ENCODE measurements at places on chromosomes 5 and 9.

GRCh38 chr5:110896901-110897300 lies 158.1 kb downstream of the SLC25A46 start:
- no peak for DNase-seq

GRCh38 chr5:6587171-6587570 lies 45.7 kb downstream of the NSUN2 start:
- DNase-seq: no peak

DNA sequence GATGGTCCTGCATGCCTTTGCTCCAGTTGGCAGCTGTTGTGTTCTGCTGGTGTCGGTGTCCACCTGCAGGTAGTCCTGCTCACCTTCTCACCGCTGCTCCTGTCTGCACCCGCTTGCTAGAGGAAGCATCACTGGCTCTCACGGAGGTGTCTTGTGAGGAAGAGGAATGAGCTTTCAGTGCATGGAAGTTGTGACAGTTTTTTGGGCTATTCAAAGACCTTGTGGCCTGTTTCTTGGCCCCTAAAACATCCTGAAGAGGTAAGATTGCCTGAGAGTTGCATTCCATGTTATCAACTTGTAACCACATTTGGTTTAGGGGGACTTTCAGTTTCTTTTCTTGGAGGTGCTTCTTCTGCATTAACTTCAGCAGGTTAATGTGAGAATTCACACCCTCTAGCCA lies 85.6 kb downstream of the MACROH2A1 start:
- DNase-seq: no peak

- no peak for DNase-seq
These were observed 265.2 kb downstream of the TMEM38B start for GRCh38 chr9:105959531-105959930.

DNA sequence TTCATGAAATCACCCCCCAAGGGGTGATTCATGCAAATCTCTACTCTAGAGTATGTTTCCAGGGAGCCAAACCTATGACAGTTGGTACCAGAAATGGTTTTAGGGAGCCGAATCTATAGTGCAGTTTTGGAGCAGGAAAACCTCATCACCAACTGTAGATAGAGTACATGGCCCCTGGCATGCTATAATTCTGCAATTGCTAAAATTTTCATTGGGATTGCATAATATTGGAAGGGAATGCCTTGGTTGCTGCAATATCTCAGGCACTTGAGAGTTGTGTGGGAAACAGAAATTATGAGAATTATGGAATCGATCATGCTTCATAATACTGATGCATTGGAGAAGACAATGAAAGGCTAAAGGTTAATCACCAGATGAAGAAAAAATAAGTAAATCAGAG lies 148.2 kb upstream of the PLPPR1 start:
- DNase-seq: no peak

- DNase-seq: no peak
These were observed 417.5 kb downstream of the EFNA5 start for GRCh38 chr5:107253246-107253645.

DNA sequence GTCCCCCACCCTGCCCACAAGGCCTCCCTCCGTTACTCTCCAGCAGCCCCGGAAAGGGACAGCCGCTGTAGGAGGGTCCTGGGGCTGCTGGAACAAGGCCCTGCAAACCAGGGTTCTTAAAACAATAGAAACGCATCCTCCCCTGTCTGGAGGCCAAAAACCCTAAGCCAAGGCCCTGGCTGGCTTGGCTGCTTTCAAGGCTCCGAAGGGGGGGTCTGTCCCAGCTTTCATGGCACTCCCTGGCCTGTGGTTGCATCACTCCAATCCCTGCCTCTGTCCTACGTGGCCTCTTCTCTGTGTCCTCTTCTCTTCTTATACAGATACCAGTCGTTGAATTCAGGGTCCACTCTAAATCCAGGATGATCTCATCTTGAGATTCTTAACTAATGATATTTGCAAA lies 7.4 kb upstream of the UBAC1 start:
- DNase-seq: no peak

- DNase-seq: no peak
These were observed 8.6 kb downstream of the PDGFRB start for GRCh38 chr5:150146862-150147601.

- DNase-seq: no peak
These were observed 20.7 kb downstream of the PTPN3 start for GRCh38 chr9:109477258-109478050.

GRCh38 chr9:83238871-83239640 lies 176.1 kb upstream of the RASEF start:
- DNase-seq: no peak

- no peak for DNase-seq
These were observed 30.6 kb downstream of the PLPP7 start for GRCh38 chr9:131320031-131320685.

DNA sequence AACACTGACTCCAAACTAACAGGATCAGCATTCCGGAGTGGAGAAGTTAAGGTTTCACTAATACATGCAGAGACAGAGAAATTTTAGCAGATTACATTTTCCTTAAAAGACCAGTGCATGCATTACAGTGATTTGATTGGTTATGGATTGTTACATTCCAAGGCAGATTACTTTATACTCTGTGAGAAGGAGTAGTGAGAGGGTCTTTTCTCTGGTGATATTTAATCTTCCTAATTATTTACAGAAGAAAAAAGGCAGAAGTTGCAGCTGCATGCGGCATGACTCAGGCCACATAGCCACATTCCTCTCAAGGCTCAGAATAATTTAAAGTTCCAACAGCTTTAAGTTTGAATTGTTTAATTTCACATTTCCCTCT lies 53.0 kb upstream of the PDZD2 start:
- no peak for DNase-seq

- DNase-seq: no peak
These were observed 35.2 kb upstream of the CSNK1G3 start for GRCh38 chr5:123476731-123477130.

DNA sequence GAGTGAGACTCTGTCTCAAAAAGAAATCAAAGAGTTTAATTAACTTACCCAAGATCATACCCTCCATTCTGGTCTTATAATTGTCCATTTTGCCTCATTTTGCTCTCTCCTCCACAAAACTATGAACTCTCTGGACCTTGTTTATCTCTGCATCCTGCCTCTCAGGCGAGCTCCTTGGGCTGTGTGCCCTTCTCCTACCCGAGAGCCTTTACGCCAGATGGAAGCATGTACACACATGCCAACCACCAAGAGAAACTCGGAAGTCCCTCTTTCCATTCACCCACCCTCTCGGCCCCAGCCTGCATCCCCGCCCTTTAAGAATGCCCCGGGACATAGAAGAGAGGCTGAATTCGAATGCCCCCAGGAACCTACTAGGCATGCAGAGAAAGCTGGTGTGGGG lies 25.9 kb downstream of the CPLX2 start:
- DNase-seq: no peak

- DNase-seq: no peak
These were observed 41.6 kb downstream of the CSF1R start for GRCh38 chr5:150044712-150045111.

GRCh38 chr9:117682955-117683710 lies 21.1 kb upstream of the TLR4 start:
- no peak for DNase-seq

- no peak for DNase-seq
These were observed 5.2 kb downstream of the LTC4S start for GRCh38 chr5:179798771-179799643.

DNA sequence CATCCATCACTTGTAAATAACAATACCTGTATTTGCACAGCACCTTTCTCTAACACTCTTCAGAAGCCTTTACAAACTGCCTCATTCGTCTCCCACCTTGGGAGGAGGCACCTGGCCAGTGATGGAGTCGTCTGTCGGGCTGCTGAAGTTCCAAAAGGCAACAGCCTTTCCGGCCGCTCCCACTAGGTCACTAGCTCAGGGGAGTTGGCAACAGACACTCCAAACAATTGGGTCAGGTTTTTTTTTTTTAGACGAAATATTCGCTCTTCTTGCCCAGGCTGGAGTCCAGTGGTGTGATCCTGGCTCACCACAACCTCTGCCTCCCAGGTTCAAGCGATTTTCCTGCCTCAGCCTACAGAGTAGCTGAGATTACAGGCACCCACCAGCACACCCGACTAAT lies 4.0 kb downstream of the DAP start:
- no peak for DNase-seq

All from stimulated activated CD4-positive, alpha-beta T cell treated with anti-CD3 and anti-CD28 coated beads, Interleukin-4, amount 100 ng/mL, for 48 hours (primary cell).